ENCODE measurements at places on chromosomes 11 and 22.

DNA sequence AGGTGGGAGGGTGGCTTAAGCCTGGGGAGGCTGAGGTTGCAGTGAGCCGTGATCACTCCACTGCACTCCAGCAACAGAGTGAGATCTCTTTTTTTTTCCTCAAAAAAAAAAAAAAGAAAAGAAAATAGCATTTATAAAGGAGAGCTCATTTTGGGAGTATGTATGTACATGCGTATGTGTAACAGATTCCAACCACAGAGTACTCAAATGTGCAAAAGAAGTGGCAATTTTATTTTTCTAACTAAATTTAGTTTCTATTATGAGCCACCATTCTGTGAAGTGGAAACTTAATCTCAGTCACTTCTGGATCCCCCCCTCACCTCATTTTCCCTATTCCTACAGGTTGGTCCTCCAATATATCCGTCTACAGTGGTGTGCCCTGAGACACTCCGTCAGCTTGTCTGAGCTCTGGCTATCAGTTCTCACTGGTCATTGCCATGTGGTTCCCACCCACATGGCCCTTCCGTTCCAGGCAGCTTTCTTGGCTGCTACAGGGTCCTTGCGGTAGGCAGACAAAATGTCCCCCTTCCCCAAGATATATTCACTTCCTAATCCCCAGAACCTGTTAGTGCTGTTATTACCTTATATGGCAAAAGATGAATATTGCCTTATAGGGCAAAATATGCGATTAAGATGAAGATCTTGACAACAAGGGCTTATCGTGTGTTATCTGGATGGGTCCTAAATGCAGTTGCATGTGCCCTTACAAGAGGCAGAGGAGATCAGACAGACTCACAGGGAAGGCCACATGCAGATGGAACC, 35.8 kb upstream of the TSKU start:
- DNase-seq = no peak

GRCh38 chr22:30013201-30013600, 67.1 kb upstream of the HORMAD2 start:
- no peak for DNase-seq

GRCh38 chr11:70191495-70192140, 11.5 kb upstream of the FADD start:
- DNase-seq = peak; percentile 83

DNA sequence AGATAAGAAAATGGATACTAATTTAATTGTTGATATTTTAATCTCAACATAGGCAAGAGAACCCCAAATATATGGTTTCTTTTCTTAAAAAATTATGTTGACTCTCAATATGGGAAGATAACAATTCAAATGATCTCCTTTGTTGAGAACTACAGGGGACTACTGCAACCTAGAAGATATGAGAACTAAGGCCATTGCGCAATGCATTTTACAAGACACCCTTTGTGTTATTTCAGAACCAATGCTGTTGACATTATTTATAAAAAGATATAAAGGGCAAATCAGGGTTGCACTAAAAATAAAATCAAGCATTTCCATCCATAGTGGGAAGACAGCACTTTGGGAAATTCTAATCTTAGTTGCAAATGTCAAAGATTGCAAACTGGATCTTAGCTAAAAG, 322.3 kb downstream of the SOX6 start:
- DNase-seq = no peak

DNA sequence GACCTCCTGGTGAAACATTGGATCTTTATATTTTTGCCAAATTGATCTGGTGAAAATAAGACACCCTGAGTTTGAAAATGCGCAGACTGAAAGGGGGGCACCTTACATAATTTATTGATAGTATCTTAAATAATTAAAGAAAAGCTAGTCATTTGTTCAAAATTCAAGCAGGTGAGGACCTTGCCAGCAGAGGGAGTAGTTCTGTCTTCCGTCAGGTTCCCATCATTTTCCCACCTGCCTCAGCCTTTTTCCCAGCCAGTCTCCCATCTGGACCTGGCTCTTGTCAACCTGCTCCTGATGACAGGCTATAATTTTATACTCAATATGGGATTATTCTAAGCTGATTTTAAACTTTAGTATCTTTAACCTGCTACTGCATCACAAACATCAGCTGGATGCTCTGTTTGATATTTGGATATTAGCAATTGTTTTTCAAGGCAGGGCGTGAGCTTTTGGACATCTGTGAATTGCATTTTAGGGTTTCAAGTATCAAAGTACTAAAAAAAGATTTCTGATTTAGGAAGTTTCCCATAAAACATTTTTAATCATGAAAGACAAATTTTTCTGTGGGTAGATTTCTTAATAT, 132.0 kb downstream of the ELP4 start:
- no peak for DNase-seq

- no peak for DNase-seq
These were observed 98.5 kb downstream of the SPATA19 start for GRCh38 chr11:133746663-133747306.

Measured in left ventricle myocardium inferior (tissue), 1 donor.